ENCODE measurements at places on chromosomes 1 and 21.

- no peaks in the 10 kb centered on the region for H3K36me3 ChIP-seq
- no peak overlapping the region for H3K4me3 ChIP-seq
- peaks cover 15% of the 10 kb centered on the region for H3K4me1 ChIP-seq
- no peaks in the 10 kb centered on the region for H3K27me3 ChIP-seq
- H3K27ac ChIP-seq, result no peak overlapping the region
Observed at GRCh38 chr21:26769613-26770188, 75.5 kb downstream of the ADAMTS1 start.

GRCh38 chr1:197961933-197962332, 44.8 kb downstream of the LHX9 start:
- DNase-seq, result no peak
- no peaks in the 10 kb centered on the region for H3K36me3 ChIP-seq
- no peak overlapping the region for H3K4me3 ChIP-seq
- no peaks in the 10 kb centered on the region for H3K27me3 ChIP-seq
- H3K4me1 ChIP-seq, result peaks cover 19% of the 10 kb centered on the region

DNA sequence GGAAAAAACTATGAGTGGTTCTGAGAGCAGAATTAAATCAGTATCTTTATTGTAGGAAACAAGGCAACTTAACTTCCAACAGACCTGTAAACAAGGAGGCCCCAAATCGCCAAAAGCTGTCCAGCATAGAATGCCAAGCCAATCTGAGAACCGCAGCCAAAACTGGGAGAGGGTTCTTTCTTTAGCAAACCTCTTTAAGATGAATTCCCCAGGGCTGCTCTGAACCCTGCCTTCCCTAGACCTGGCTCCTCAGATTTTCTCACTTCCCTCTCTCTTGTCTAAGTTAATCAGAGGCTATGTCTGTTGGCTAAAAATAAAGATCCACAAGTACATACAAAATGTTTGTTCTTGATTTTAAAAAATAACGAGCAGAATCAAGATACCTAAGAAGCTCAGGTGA, 141.4 kb downstream of the SMYD3 start:
- DNase-seq, result no peak
- no peaks in the 10 kb centered on the region for H3K4me1 ChIP-seq
- H3K36me3 ChIP-seq, result peaks cover 3% of the 10 kb centered on the region
- no peaks in the 10 kb centered on the region for H3K27me3 ChIP-seq

GRCh38 chr21:35036465-35037383, 12.4 kb downstream of the RUNX1 start:
- no peak overlapping the region for H3K4me3 ChIP-seq
- H3K36me3 ChIP-seq, result no peaks in the 10 kb centered on the region
- no peak for DNase-seq
- peaks cover 7% of the 10 kb centered on the region for H3K27me3 ChIP-seq

DNA sequence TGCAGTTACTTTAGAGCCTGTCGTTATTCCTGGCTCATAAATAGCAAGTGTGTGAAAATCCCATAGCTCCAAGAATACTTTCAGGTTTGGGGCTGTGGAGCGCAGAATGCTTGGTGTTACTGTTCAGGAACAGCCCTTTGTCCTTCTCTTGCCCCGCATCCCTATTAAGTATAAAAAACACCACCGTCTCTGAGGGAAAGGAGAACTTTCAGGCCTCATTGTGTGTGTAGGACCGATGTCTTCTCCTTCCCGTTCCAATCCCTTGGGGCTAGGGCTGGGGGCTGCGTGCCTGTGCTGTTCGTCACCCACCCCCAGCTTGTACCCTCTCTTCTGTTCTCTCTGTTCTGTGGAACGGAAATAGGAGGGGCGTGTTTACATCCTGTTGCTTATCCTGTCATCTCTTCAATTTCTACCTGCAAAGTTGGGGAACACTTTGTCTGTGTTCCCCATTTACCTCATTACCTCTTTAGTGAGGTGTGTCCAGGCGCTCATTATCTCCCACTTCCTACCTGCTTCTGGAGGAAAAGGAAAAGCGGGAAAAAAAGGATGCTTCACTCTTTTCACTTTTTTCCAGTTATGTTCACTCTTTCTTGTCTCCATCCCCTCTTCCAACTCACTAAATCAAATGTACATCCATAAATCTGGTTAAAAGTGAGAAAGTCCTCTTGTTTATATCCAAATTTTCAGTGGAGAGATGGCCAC, 788 bp upstream of the TXNIP start:
- peaks cover 30% of the 10 kb centered on the region for H3K36me3 ChIP-seq
- H3K4me1 ChIP-seq, result peaks cover 45% of the 10 kb centered on the region
- H3K4me3 ChIP-seq, result peak overlapping the region; percentile 99
- H3K27me3 ChIP-seq, result no peaks in the 10 kb centered on the region

DNA sequence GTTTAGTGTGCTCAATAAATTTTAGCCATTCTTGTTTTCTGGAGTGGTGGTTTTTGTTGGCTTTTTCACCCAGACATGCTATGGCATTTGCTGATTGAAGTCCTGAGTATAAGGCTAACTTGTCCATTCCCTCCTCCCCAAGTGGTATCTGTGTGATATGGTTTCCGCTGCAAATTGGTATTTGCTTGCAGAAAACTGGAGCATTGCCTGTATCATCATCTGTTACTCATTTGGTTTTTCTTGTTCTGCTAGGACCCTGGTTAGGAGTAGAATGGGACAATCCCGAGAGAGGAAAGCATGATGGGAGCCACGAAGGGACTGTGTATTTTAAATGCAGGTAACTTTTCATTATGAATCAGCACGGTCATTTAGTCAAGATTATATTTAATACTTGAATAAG, 34.0 kb downstream of the TBCE start:
- H3K27ac ChIP-seq, result peak overlapping the region; percentile 1
- no peaks in the 10 kb centered on the region for H3K27me3 ChIP-seq
- peaks cover 11% of the 10 kb centered on the region for H3K36me3 ChIP-seq
- H3K4me3 ChIP-seq, result no peak overlapping the region
- no peak for DNase-seq
- H3K4me1 ChIP-seq, result peaks cover 6% of the 10 kb centered on the region

DNA sequence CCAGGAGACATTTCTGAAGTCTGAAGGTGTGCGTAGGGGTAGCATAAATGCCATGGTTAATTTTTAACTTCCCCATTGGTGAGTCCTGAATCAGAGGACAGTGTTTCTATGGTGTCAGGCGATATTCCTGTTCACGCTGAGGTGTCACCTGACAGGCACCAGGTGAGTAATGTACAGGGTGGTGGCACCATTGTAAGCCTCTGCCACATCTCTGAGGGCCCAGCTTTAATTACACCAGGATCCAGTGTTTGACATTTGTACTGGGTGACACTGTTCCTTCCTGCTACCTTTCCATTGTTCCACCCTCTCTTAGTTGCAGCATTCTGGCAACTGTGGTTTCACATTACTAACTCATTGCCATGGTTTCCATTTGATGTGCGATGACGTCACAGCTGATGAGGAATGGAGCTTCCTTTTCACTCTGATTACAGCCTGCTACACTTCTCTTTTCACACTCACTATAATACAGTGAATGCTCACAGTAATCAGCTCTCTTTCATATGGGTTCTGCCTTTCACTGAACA, 40.6 kb upstream of the MARK1 start:
- no peaks in the 10 kb centered on the region for H3K27me3 ChIP-seq
- H3K4me1 ChIP-seq, result peaks cover 13% of the 10 kb centered on the region
- no peak overlapping the region for H3K27ac ChIP-seq

DNA sequence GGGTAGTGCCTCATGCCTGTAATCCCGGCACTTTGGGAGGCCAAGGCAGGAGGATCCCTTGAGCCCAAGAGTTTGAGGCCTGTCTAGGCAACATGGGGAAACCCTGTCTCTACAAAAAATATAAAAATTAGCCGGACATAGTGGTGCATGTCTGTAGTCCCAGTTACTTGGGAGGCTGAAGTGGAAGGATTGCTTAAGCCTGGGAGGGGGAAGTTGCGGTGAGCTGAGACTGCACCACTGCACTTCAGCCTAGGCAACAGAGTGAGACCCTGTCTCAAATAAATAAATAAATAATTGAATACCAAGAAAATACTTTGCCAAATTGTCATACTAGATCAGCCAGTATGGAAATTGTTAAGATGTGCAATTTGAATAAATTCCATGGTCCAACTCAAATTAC, 5.9 kb upstream of the RBBP5 start:
- DNase-seq, result no peak
- no peak overlapping the region for H3K4me3 ChIP-seq
- H3K36me3 ChIP-seq, result no peaks in the 10 kb centered on the region
- peaks cover 4% of the 10 kb centered on the region for H3K4me1 ChIP-seq
- H3K27me3 ChIP-seq, result no peaks in the 10 kb centered on the region

DNA sequence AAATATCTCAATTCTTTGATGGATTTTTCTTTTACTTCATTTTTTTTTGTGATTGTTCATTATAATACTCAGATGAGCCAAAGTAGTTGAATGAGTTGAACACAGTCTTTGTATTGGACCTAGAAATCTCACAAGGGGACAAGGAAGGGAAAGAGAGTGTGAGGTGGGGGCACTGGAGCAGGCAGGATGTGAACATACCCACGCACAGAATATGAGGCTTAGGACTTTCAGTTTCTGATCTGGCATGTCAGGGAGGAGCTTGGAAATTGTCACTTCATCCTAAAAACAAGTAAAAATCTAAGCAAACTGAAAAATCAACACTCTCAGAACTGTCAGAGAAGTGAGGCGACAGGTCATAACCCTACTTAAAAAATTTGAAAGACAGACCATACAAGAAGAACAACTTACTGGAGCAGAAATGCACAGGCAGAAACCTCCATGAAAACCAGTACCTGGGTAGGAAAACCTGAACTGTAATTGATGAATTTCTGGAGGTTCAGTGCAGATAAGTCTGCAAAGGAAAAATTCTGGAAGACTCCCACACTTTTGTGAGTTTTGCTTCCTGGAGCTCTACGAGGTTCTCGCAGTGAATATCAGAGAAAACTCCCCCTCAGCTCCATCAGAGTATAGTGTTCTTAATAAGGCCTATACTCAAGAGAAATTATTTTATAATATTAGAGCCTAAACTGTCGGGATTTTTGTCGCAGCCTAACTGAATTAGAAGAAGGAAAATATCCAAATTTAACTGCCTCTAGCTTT, 3.6 kb upstream of the PTGS2 start:
- DNase-seq, result no peak
- no peak overlapping the region for H3K27ac ChIP-seq
- no peak overlapping the region for H3K4me3 ChIP-seq

GRCh38 chr1:26364956-26365355, 7.6 kb downstream of the ZNF683 start:
- H3K4me3 ChIP-seq, result no peak overlapping the region
- no peak overlapping the region for H3K27ac ChIP-seq
- H3K27me3 ChIP-seq, result peaks cover 54% of the 10 kb centered on the region
- DNase-seq, result no peak
- H3K4me1 ChIP-seq, result peaks cover 7% of the 10 kb centered on the region

- no peak overlapping the region for H3K27ac ChIP-seq
- peak; percentile 37 for DNase-seq
- H3K4me1 ChIP-seq, result peaks cover 4% of the 10 kb centered on the region
Observed at GRCh38 chr1:1080951-1081310, 6.8 kb upstream of the RNF223 start.

DNA sequence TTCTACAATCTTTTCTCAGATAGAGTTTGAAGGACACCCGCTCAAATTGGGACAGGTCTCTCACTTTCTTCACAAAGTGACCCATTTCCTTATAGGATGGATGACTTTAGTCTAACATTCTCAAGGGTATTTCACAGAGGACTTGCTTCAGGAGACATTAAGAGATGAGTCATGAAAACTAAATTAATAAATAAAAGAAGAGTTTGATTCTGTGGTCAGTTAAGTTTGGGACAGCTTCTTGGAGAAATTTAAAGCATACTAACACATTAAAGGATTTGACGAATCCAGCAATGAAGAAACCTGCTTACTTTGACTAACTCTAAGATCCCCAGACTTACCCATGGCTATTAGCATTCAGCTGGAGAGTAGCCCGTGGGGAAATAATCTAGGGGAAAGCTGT, 95.6 kb upstream of the RAB3GAP2 start:
- H3K27ac ChIP-seq, result no peak overlapping the region
- DNase-seq, result no peak
- H3K27me3 ChIP-seq, result no peaks in the 10 kb centered on the region
- H3K36me3 ChIP-seq, result no peaks in the 10 kb centered on the region
- H3K4me1 ChIP-seq, result peaks cover 46% of the 10 kb centered on the region

- peaks cover 4% of the 10 kb centered on the region for H3K4me1 ChIP-seq
- DNase-seq, result no peak
- no peaks in the 10 kb centered on the region for H3K36me3 ChIP-seq
Observed at GRCh38 chr21:30240661-30241060, 24.8 kb upstream of the CLDN8 start.

- peaks cover 50% of the 10 kb centered on the region for H3K27me3 ChIP-seq
- no peak overlapping the region for H3K27ac ChIP-seq
- DNase-seq, result no peak
- H3K36me3 ChIP-seq, result no peaks in the 10 kb centered on the region
- no peak overlapping the region for H3K4me3 ChIP-seq
- peaks cover 30% of the 10 kb centered on the region for H3K4me1 ChIP-seq
Observed at GRCh38 chr1:153344718-153345025, 4.0 kb downstream of the PGLYRP4 start.

DNA sequence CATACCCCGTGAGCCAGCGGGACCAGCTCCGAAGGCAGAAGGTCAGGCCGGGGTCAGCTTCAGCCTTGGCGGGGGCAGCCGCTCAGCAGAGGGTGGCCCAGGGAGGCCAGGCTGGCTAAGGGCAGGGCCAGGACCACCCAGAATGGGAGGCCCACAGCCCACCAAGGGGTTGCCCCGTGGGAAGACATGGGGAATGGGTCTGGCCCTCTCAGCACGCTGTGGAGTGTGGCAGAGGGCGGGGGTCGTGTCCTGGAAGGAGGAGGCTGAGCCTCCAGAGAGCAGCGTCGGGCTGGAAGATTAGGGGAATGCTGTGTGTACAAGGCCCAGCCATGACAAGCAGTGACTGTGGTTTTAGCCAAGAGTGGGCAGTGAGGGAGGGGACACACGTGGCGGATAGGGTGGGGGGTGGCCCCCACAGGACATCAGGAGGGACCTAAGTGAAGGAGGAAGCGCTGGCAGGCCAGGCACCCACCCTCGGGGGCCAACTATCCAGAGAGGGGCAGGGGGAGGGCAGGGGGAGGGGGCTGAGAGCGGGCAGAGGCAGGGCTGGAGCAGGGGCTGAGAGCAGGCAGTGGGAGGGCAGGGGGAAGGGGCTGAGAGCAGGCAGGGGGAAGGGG, 43.9 kb upstream of the POFUT2 start:
- no peaks in the 10 kb centered on the region for H3K36me3 ChIP-seq
- no peaks in the 10 kb centered on the region for H3K27me3 ChIP-seq
- no peak overlapping the region for H3K4me3 ChIP-seq
- no peak for DNase-seq
- peak overlapping the region; percentile 82 for H3K27ac ChIP-seq
- peaks cover 43% of the 10 kb centered on the region for H3K4me1 ChIP-seq

DNA sequence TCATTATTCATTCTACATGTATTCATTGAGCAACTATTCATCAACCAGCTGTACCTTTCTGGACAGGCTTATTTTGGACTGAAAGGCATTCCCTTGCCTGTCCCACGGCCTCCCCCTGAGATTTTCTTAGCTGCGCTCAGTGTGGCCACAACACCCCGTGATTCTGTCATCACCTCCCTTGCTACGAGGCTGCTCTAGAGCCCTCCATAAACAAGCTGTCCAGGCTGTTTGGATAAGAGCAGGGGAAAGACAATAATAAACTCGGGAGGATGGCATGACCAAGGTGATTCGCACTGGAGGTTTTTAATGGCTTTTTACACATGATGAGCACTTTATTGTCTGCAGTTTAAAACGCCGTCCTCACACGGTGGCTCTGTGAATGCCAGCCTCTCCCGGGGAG, 139.7 kb downstream of the ROR1 start:
- DNase-seq, result no peak
- H3K4me1 ChIP-seq, result peaks cover 82% of the 10 kb centered on the region
- no peak overlapping the region for H3K4me3 ChIP-seq
- no peak overlapping the region for H3K27ac ChIP-seq
